ENCODE measurements at places on chromosomes 13 and 19. TPM values are rescaled to one million over a fixed set of nuclear protein-coding genes. Genes with fewer than 3 reads are reported as not detected.

DNA sequence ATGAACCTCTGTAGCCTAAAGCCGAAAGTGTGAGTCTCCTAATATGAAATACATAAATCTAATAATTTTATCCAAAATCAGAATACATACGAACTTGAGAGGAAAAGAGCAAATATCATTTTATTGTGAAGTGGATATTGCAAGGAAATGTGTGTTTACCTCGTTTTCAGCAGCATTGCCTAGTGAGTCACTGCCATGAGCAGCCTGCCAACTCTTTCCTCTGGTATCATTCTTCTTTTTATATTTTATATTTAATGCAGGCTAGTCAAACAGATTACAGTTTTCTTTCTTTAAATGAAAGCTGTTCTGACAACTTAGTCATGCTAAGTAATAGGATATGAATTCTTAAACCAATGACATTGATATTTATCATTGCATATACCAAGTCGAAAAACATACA is 44.2 kb downstream of the EDNRB start:
- DNase-seq, result no peak

GRCh38 chr19:20422216-20423205 is 143.1 kb downstream of the ZNF737 start:
- DNase-seq, result no peak

- no peak for DNase-seq
Observed at GRCh38 chr13:110421061-110421460, 114.0 kb downstream of the COL4A2 start.

- peak; percentile 53 for DNase-seq
Observed at GRCh38 chr19:40264314-40265054, 20.7 kb downstream of the AKT2 start.

- DNase-seq, result no peak
Observed at GRCh38 chr19:9054207-9054606, 32.7 kb upstream of the OR1M1 start.

- peak; percentile 58 for DNase-seq
Observed at GRCh38 chr19:49502866-49503581, 6.8 kb downstream of the RPS11 start.

GRCh38 chr13:112072534-112073244 is 5.7 kb downstream of the SOX1 start:
- peak; percentile 92 for DNase-seq

DNA sequence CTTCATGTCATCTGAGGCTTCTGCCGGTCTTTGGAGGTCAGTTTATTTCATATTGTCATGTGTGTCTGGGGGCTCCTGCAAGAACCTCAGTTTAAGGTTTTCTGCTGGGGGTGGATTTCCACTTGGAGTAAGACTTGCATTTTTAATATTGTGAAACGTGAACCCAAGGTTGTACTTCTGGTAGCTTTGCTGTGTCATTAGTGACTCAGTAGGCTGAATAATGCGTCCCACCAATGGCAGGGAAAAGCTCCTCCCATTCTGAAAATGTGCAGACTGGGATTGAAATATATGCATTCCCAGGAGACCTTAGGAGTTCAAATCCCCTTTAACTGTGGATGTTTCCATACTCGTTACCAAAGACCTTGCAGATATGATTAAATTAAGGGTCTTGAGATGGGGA is 46.2 kb downstream of the ING1 start:
- DNase-seq, result no peak

DNA sequence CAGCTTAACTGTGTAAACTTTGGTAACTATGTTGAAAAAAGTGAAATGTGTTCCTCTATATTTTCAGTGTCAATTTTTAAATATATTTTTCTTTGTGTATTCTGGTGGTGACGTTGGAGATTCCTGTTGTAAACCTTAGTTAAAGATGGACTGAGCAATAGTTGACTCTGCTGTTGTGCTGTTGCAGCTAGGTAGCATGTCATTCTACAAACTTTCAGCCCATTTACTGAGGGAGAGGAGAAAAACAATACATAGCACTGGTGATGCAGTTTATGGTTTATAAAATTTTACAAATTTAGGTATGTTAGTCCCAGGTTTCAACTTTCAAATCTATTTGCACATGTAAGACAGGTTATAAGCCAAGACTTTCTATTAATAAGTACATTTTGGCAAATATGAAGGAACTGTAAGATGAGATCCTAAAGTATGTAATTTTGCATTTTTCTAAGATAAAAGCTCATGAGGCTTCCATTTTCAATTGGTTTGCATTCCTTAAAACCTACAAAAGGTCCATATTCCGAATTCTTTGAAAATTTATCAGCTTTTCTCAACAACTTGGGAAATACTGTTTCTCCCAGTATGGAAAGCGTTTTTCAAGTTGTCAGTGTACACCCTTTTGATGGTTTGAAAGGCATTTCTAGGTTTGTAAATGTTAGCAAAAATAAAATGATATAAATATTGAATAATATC is 1.5 kb downstream of the NDFIP2 start:
- DNase-seq, result no peak

- DNase-seq, result no peak
Observed at GRCh38 chr13:111459803-111460547, 139.5 kb downstream of the TEX29 start.

- no peak for DNase-seq
Observed at GRCh38 chr13:50410921-50411746, 395.9 kb downstream of the KCNRG start.

DNA sequence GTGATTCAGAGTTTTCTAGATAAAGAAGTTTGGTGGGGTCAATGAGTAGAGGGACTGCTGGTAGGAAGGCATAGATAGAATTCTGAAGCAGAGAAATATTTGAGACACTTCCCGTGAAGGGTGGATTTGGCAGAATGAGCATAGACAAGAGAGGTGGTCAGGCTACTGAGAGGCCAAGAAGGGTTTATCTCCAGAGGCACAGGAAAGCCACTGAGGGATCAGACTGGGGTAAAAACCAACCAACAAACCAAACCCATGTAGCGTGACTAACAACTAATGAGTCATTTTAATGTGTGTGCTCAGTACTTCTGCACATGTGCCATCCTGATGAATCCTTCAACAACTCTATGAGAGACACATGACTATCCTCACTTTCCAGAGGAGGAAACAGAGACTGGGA is 60.0 kb upstream of the SERP2 start:
- no peak for DNase-seq

DNA sequence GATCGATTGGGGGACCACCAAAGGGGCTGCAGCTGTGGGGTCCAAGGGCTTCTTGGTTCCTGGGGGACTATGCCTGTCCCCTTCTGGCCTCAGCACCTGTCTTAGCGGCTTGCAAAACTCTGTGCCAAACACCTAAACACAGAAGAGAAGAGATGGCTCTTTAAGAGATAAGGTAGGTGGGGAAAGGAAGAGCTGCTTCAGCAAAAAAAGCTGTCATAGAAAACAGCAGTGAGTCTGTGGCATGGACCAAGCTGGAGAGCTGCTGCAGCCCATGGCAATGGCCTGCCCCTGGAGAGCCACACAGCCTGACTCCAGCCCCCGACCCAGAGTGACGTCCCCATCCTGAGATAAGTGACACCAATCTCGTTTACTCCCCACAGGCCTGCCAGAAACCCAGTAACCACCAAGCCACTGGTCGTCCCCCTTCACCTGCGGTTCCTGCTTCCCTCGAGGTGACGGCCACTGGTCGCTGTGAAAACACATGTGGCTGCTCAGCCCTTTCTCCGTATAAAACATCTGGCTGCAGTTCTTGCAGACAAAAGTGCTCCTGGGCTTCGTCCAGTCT is 25.0 kb upstream of the NAPA start:
- no peak for DNase-seq

GRCh38 chr13:100184095-100184494 is 95.2 kb downstream of the PCCA start:
- DNase-seq, result no peak

DNA sequence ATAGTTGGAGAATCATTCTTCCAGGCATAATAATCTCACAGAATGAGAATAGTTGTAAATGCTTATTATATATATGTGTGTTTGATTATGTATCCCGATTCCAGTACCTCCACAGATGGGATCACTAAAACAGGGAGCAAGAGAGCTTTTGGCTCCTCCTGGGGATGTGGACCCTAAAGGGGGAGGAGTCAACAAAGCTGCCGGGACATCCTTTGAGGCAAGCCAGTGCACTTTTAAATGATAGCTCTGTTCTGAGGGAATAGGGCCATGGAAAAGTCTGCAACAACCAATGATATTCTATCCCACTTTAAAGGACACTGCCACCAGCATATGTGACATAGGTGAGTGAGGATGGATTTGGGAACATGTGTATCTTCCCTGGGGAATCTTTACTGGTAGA is 40.8 kb downstream of the SLITRK5 start:
- DNase-seq, result peak; percentile 32

- no peak for DNase-seq
Observed at GRCh38 chr19:28632371-28633080, 580.4 kb downstream of the UQCRFS1 start.

DNA sequence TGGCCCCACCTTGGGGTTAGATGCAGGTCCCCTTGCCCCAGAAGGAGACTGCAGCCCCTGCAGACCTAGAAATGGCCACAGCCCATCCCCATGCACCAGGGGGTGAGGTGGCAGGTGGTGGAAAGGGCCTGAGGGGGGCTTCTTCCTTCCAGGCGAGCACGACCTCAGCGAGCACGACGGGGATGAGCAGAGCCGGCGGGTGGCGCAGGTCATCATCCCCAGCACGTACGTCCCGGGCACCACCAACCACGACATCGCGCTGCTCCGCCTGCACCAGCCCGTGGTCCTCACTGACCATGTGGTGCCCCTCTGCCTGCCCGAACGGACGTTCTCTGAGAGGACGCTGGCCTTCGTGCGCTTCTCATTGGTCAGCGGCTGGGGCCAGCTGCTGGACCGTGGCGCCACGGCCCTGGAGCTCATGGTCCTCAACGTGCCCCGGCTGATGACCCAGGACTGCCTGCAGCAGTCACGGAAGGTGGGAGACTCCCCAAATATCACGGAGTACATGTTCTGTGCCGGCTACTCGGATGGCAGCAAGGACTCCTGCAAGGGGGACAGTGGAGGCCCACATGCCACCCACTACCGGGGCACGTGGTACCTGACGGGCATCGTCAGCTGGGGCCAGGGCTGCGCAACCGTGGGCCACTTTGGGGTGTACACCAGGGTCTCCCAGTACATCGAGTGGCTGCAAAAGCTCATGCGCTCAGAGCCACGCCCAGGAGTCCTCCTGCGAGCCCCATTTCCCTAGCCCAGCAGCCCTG is 4.2 kb upstream of the F10 start:
- no peak for DNase-seq

DNA sequence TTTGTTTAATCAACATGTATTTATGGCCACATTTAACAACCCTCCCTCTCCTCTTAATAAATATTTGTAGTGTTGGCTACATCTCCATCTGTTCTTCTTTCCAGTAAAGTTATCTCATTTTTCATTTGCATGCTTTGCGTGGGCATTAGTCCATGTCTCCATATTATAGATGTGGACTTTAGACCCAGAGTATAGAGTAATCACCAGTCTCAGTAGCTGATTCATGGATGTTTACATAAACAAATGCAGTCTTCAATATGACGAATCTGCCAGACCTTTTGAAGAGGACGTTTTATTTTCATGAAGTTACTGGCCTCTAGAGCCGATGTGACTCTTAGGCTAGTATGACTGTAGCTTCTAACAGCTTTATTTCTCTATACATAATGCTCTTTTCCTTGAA is 1546.2 kb downstream of the OLFM4 start:
- DNase-seq, result no peak

DNA sequence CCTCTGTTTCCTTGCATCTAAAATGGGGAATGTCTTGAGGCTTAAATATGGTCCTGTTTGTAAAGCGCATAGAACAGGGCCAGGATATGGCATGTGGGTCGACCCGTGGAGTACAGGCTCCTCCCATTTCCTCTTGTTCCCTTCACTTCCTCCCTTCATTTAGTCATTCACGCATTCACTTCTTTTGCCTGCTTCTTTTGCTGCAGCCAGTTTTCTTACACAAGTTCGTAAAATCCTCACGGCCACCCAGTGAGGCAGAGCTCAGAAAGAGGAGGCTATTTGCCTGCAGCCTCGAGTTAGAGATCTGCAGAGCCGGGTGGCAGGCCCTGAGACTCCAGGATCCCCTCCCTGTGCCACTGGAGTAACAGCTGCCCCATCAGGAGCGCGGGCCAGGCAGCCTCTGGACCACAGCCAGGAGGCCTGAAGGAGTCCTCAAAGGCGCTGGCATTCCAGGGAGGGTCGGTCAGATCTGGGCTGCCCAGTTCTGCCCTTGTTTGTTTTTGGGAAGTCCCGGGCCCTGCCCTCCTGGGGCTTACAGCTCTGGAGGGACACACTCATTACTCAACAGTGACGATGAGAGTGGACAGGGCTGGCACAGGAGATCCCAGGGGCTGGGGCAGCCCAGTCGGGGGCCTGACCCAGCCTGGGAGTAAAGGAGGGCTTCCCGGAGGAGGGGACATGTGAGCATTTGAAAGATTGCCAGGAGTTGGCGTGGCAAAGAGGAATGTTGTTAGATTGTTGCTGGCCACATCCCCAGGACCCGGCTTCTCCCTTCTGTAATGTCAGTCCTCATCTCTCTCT is 4.6 kb downstream of the PPP5C start:
- DNase-seq, result peak; percentile 27

DNA sequence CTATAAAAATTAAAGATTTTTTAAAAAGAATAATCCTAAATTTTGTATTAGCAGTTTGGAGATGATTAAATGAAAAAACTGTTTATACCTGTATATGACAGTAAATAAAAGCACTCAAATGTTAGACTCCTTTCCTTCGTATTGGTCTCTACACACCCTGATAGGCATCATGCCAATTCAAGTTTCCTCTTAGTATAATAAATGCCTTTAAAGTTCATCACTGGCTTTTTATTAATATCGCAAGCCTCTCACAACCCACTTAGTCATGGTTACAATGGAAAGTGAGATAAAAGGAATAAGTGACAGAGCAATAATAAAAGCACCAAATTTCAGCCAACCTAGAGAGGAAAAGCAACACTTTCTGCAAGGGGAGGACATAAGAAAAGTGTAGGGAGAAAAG is 102.2 kb downstream of the PIBF1 start:
- DNase-seq, result no peak

DNA sequence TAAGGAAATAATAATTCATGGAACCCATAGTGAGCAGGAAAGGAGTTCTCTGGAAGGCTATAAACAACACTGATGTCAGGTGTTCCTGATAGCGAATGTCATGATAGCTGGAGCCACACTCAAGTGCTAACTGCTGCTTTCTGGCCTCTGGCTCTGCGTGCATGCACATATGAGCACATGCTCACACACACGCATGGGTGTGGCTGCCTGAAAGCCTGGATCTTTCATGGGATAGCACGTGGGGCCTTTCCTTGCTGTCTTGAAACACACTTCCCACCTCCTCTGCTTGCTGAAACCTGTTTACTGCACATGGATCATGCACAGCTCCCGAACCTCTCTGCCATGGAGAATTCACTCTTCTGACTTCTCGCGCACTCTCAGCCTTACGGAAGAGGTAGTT is 207.4 kb downstream of the ATP8A2 start:
- DNase-seq, result no peak

GRCh38 chr13:60463787-60464186 is 66.8 kb downstream of the TDRD3 start:
- no peak for DNase-seq

- peak; percentile 94 for DNase-seq
Observed at GRCh38 chr19:43501661-43502418, 2.7 kb downstream of the PHLDB3 start.

GRCh38 chr19:45331411-45331810 is 8.7 kb upstream of the CKM start:
- DNase-seq, result no peak

The SPACA4 gene
- polyA plus RNA-seq, result not detected

The ZIC2 gene
- 62.6 TPM for polyA plus RNA-seq

The PSG6 gene
- not detected for polyA plus RNA-seq

The PLK5 gene
- polyA plus RNA-seq, result 0.97 TPM

The ZNF415 gene
- polyA plus RNA-seq, result 9.2 TPM

The PSG1 gene
- not detected for polyA plus RNA-seq

The ZNF329 gene
- 3.3 TPM for polyA plus RNA-seq

The ANGPTL8 gene
- polyA plus RNA-seq, result 0.42 TPM

The RNF113B gene
- polyA plus RNA-seq, result 0.19 TPM

The KISS1R gene
- 1.0 TPM for polyA plus RNA-seq

The TRIM28 gene
- polyA plus RNA-seq, result 920 TPM

The CA11 gene
- polyA plus RNA-seq, result 38.8 TPM

Measured in GM23338 (cell line).